ENCODE measurements at places on chromosomes 16 and 17. TPM values are rescaled to one million over a fixed set of nuclear protein-coding genes. Genes with fewer than 3 reads are reported as not detected.

- peaks cover 14% of the 10 kb centered on the region for H3K27me3 ChIP-seq
- no peak for DNase-seq
- H3K4me3 ChIP-seq, result no peak overlapping the region
- H3K4me1 ChIP-seq, result peaks cover 15% of the 10 kb centered on the region
- H3K36me3 ChIP-seq, result peaks cover 6% of the 10 kb centered on the region
Observed at GRCh38 chr16:1377406-1378010, 25.8 kb downstream of the GNPTG start.

- peaks cover 4% of the 10 kb centered on the region for H3K27me3 ChIP-seq
- H3K4me3 ChIP-seq, result no peak overlapping the region
- H3K36me3 ChIP-seq, result no peaks in the 10 kb centered on the region
- DNase-seq, result no peak
- no peak overlapping the region for H3K27ac ChIP-seq
Observed at GRCh38 chr16:57972306-57972705, 1.4 kb upstream of the CNGB1 start.

Gene TP53TG3C
- total RNA-seq, result not detected

Gene CACNA1G
- 26.1 TPM for total RNA-seq

DNA sequence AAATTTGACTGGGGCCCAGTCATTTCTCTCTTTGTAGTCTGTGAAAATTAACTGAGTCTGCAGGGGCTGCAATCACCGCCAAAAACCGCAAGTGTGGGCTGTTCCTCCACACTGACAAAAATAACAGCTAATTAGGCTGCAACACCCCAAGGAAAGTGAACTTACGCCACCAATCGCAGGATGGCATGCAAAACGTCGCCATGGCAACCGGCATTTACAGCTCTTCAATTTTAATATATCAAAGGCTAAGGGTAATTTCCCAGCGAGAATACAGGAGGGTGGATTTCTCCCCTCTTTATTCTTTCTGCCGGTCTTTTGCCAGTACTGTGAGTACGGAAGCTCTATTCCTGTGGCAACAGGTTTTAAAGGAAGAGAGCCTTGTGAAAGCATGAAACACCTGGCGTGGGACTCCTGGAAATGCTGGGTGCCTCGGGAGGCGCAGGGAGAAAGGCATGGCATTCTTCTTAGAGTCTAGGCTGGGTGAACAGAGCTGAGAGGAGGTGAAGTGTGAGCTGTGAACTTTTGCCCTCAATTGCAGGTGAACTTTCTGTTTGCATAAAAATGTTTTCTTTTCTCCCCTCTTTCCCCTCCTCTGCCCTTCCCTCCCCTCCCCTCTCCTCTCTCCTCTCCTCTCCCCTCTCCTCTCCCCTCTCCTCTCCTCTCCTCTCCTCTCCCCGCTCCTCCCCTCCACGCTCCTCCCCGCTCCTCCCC is 399.7 kb downstream of the XYLT1 start:
- H3K4me3 ChIP-seq, result no peak overlapping the region
- peaks cover 5% of the 10 kb centered on the region for H3K4me1 ChIP-seq
- H3K36me3 ChIP-seq, result no peaks in the 10 kb centered on the region
- H3K27ac ChIP-seq, result peak overlapping the region; percentile 21

- DNase-seq, result no peak
- peaks cover 5% of the 10 kb centered on the region for H3K36me3 ChIP-seq
- H3K27me3 ChIP-seq, result no peaks in the 10 kb centered on the region
- no peak overlapping the region for H3K27ac ChIP-seq
- H3K4me3 ChIP-seq, result no peak overlapping the region
- H3K4me1 ChIP-seq, result peaks cover 13% of the 10 kb centered on the region
Observed at GRCh38 chr17:66459811-66460270, 157.4 kb downstream of the PRKCA start.

DNA sequence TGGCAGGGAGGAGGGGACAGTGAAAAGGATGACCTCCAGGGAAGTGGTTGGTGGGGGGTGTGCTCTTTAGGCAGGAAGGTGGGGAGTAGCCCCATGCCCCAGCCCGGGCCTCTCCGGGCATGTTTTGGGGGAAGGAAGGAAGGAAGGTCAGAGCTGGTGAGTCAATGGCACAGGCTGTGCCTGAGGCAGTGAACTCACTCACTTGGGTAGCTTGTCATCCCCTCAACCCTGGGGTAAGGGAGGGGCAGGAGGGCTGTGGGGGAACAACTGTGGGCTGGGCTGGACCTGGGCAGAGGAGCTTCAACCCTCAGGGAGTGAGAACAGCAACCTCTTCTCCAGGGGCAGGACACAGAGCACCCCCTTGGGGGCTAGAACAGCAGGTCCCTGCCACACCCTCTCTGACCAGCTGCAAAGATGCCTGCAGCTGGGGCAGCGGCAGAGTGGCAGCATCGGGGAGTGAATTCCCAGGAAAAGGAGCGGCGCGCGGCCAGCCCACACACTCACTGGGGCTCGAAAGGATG is 6.3 kb downstream of the CSF3 start:
- H3K27ac ChIP-seq, result no peak overlapping the region
- peaks cover 30% of the 10 kb centered on the region for H3K36me3 ChIP-seq
- H3K27me3 ChIP-seq, result no peaks in the 10 kb centered on the region
- no peak overlapping the region for H3K4me3 ChIP-seq
- DNase-seq, result no peak

Gene STAT5B
- total RNA-seq, result 52.3 TPM

- no peak for DNase-seq
- peaks cover 13% of the 10 kb centered on the region for H3K4me1 ChIP-seq
- H3K36me3 ChIP-seq, result peaks cover 2% of the 10 kb centered on the region
- H3K27me3 ChIP-seq, result no peaks in the 10 kb centered on the region
- H3K4me3 ChIP-seq, result no peak overlapping the region
Observed at GRCh38 chr17:20278805-20279204, 188.5 kb downstream of the LGALS9B start.

- H3K4me1 ChIP-seq, result peaks cover 5% of the 10 kb centered on the region
- H3K4me3 ChIP-seq, result no peak overlapping the region
- H3K36me3 ChIP-seq, result peaks cover 30% of the 10 kb centered on the region
Observed at GRCh38 chr16:14232106-14232864, 161.2 kb downstream of the MRTFB start.

DNA sequence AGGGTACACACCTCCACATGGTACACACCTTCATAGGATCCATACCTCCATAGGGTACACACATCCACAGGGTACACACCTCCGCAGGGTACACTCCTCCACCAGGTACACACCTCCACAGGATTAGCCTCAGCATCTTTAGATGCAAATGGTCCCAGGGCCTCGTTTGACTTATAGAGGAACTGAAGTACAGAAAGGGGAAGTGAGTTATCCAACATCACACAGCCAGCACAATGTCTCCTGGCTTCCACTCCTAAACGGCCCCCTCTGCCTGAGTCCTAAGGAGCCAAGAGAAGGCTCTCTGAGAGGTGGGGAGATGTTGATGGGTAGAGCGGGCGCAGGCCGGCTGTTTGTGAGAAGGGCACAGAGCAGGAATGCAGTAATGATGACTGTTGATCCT is 12.0 kb downstream of the FOXN1 start:
- no peak overlapping the region for H3K4me3 ChIP-seq
- no peaks in the 10 kb centered on the region for H3K4me1 ChIP-seq
- peaks cover 18% of the 10 kb centered on the region for H3K27me3 ChIP-seq
- no peaks in the 10 kb centered on the region for H3K36me3 ChIP-seq

Gene PLXDC1
- total RNA-seq, result 17.0 TPM

DNA sequence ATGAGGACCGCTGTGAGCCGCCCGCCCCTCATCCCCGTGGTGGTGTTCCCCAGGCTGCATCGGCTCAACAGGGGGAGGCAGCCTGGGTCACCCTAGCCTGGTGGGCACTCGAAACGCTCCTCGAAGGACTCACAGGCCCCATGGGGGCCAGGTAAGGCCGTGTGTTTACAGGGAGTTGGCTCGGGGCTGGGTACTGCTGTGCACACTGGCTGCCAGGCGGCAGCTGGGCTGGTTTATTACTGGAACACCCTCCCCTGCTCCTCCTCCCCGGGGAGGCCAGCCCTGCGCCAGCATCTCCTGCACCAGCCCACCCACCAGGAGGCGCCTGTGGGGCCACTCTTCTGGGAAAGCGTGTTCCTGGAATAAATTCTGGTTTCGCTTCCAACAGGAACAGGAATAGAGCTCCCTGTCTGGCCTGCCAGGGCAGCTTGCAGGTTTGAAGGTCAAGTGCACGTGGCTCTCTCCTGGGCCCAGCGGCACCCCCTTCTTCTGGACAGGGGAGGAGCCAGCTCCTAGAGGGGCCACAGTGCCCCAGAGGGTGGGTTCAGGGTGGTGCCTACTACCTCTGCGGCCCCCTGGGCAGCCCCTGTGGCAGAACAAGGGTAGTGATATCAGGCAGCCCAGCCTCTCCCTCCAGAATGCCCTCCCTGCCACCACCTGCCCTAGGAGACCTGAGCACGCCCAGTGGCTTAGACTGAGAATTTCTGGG is 11.3 kb downstream of the MCRIP1 start:
- H3K27me3 ChIP-seq, result peaks cover 16% of the 10 kb centered on the region
- no peak overlapping the region for H3K4me3 ChIP-seq
- H3K27ac ChIP-seq, result no peak overlapping the region
- H3K36me3 ChIP-seq, result peaks cover 2% of the 10 kb centered on the region
- DNase-seq, result no peak
- H3K4me1 ChIP-seq, result peaks cover 4% of the 10 kb centered on the region

DNA sequence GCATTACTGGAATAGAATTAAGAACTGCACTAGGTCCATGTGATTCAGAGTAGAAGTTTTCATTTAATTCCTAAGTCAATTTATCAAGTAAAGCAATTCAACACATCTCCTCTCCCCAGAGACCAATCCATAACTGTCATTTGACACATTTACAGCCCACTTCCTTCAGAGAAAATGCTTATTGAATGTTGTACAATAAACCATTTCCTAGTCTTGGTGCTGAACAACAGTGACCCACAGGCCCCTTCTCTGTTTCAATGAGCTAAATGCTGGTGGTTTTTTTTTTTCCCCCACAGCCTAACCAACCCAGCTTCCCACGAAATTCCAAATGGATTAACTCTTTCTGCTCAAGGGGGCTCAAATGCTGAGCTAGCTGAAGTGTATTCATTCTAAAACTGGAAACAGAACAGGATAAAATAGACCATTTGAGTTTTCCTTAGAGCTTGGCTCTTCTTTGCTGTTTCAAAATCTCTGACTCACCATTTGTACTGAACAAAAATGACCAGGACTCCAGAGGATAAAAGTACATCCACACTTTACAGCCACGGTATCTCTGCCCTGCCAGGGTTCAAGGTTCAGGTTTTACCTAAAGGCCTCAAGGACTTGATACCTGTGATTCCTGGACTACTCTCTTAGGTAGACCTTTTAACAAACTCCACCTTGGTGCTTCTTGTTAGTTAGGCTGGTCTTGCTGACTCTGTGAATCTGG is 62.3 kb downstream of the TMEM100 start:
- H3K27me3 ChIP-seq, result peaks cover 13% of the 10 kb centered on the region
- no peak overlapping the region for H3K4me3 ChIP-seq
- H3K27ac ChIP-seq, result no peak overlapping the region
- no peaks in the 10 kb centered on the region for H3K36me3 ChIP-seq

Gene AOC3
- 2.3 TPM for total RNA-seq

Data from mesothelial cell of epicardium (in vitro differentiated cells).